Stimulated activated CD8-positive, alpha-beta memory T cell treated with anti-CD3 and anti-CD28 coated beads, Interleukin-4, amount 100 ng/mL, for 4 hours (primary cell): ENCODE measurements at places on chromosomes 11 and 22.

GRCh38 chr11:74347381-74347780 is 35.9 kb upstream of the P4HA3 start:
- DNase-seq: no peak

GRCh38 chr22:25572708-25573171 is 8.3 kb downstream of the GRK3 start:
- DNase-seq: no peak

DNA sequence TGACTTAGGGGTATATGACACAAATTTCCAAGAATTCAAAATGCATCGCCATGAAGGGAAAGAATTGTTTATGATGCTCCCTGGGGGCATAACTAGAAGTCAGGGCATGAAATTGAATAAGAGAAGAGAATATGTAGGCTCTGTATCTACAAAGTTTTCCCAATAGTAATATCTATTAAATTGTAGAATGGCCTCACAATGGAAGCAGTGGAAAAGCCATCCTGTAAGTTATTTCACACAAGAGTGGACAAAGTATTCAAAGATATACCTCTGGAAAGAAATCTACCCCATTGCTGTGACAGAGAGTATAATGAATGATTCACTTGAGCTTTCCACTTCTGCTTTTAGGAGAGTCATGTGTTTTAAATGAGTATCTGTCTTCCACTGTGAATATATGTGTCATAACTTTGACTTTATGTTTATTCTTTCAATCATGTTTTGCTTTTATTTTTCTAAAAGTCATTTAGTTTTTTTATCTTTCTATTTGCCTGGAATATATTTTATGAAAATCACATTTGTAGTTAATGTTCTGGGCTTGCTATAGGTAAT is 65.7 kb upstream of the DDI1 start:
- DNase-seq: no peak

DNA sequence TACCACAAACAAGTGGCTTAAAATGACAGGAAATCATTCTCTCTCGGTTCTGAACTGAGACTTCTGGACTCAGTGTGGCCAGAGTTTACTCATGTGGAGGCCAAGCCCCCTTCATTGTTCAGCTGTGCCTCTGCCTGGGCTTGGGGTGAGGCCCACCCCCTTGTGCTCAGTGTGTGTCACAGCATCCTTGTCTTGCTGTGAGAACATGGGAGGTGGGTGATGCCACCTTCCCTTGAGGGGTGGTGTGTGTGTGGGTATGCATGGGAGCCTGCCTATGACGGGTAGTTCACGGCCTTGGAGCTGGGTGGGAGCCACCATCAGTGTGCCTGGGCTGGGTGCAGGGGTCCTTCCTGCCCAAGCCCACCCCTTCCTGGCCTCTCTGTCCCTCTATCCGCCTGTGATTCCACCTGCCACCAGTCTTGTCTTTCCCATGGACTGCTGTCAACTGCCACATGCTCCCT is 101.7 kb downstream of the MORC2 start:
- DNase-seq: no peak

- DNase-seq: no peak
These were observed 114.4 kb downstream of the NCAM1 start for GRCh38 chr11:113075586-113076095.

GRCh38 chr11:10632483-10632882 is 61.1 kb downstream of the IRAG1 start:
- no peak for DNase-seq

DNA sequence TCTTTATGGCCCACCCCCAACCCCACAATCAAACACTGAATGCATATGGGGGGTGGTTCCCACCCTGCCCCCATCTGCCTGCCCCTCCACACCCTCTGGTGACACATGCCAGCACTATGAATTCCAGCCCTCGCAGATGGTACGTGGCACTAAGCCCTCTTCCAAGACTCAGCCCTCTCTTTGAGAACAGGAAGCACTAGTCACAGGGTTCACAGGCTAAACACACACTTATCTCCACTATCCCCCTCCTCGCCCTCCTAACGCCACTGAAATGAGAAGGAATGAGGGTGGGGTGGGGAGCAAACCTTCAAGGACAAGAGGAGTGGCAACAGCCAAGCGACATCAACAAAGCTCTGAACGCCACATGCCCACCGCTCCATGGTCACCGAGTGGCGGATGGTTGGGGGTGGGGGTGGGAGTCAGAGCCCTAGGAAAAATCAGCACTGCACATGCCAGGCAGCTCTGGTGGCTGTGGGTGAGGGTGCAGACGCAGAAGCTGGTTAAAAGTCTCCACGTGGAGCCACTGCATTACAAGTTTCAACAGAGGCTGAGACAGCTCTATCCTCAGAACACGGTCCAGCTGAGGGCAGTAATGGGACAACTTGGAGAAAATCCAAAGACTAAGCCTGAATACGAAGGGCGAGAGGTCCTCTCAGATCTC is 33.6 kb downstream of the TMEM184B start:
- no peak for DNase-seq

GRCh38 chr11:65645710-65646109 is 7.8 kb downstream of the SIPA1 start:
- DNase-seq: no peak

GRCh38 chr11:61829806-61830205 is 1.7 kb downstream of the FADS2 start:
- DNase-seq: no peak

DNA sequence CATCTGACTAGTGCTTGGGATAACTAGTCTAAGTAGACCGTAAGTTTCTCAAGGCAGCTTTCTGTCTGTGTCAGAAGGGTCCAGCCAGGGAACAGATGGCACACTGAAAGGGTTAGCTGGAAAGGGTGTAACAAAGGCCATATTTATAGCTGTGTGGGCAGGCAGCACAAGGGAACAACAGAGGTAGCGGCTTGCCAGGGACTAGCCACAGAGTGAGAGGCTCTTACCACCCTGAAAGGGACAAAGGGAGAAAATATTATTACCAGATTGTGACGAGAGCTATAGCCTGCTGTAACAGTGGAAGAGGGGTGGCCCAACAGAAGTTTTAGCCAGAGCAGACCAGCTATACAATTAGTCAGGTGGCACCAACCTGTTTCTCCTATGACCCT is 129.4 kb downstream of the CCDC34 start:
- no peak for DNase-seq

DNA sequence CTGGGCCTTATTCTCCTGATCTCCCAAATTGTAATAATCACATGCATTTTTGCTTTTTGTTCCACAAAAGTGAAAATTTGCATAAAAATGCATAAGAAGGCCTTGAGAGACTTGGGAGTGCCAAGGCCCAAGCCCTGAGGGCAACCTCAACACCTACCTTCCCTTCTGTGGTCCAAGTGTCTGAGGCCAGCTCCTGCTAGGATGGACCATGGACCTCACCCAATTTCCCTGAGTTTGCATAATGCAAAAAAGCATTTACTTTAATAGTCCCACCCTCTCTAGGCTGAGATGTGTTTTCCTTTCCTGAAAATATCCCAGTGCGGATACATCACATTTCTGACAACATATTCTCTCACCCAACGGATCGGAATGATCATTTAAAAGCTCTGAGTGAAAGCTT is 194.1 kb upstream of the TENM4 start:
- no peak for DNase-seq

GRCh38 chr22:21754523-21754922 is 18.9 kb upstream of the YPEL1 start:
- DNase-seq: no peak

GRCh38 chr11:17471501-17471900 is 5.1 kb downstream of the ABCC8 start:
- DNase-seq: no peak

GRCh38 chr11:68146010-68146540 is 24.9 kb upstream of the CHKA start:
- no peak for DNase-seq

DNA sequence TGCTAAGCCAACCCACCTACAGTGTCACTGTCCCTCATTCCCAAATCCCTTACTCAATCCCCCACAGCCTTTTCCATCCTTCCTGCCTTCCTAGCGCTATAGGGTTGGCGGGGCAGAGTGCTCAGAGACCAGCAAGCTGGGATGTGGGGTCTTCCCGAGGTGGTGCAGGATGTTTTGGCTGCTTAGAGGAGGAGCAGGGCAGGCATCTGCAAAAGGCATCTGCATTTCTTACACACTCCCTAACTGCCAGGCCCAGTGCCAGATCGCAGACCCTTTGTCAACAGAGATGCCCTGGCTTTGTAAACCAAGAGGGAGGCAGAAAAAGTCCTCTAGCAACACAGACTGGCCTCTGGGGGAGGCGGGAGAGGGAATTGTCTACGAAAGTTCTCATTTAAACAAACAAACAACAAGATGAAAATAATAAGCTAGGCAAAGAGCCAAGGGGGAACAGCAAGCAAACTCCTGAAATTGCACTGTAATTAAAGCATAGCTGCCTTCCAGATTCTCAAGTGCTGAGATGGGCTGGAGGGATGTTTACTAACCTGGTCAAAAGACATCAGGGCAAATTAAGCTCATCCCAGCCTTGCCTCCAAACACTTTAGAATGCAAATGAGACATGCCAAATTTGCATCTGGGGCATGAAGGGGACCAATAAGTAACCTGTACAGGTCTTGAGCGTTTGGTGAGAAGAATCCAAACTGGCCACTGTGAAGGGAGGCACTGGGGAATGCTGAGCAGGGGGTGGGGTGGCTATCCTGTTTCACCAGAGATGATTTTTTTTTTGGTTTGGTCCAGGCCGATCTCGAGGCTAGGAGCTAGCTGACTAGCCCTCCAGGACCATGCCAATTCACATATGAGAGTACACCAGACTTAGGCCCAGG is 38.1 kb upstream of the ADA2 start:
- DNase-seq: no peak

DNA sequence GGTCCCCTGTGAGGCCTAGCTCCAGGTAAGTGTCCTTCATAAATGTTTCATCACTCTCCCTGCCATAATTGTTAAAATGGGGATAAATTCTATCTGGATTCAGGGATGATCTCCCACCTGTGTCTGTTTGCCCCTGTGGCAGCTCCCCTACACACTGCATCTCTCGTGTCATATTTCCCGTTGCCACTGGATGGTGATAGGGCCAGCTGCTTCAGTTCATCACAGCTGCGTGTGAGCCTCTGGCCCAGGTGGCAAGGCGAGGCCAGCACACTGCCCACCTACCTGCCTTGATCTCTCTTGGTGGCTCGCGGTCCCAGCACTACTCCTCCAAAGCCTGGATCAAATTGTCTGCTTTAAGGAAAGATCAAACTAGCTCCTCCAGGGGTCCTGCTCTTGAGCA is 187.4 kb downstream of the GRIK4 start:
- DNase-seq: no peak

DNA sequence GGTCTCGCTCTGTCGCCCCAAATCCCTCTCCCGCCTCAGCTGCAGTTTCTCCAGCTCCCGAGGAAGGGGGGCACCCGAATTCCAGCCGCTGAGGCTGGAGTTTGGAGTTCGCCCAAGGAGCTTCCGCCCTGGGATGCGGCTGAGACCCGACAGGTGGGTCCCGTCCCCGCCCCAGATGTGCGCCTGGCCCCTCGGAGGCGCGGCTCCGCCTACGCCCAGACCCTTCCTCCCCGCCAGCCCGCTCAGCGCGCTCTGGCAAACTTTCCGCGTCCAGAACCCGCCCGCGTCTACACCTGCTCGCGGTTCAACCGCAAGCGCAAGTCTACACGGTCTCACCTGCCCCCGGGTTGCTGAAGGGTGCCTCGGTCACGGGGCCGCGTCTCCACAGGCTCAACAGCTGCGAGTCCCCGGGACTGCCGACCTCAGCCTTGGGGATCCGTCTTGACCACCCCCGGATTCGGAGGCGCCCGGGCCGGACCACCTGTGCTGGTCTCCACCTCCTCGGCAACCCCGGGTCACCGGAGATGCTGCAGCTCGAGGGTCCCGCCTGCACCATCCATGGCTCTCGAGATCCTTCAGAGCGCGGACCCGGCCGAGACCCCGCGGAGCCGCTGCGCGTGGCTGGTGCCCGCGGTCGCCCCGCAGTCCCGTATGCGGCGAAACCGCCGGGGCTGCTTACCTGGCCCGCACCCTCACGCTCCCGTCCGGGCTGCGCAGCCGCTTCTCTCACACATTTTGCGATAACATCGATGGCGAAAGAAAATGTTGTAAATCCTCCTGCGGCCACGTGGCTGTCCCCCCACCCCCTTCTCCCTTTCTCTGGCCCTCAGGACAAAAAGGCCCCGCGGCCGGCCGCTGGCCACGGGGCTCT is 63.6 kb downstream of the NFAM1 start:
- DNase-seq: no peak

GRCh38 chr11:14094481-14095037 is 132.0 kb downstream of the SPON1 start:
- DNase-seq: no peak

- DNase-seq: no peak
These were observed 436.3 kb downstream of the DYNC2H1 start for GRCh38 chr11:103545551-103545950.

GRCh38 chr11:78220218-78221157 is 31.8 kb downstream of the USP35 start:
- no peak for DNase-seq

GRCh38 chr22:28903080-28903479 is 19.7 kb downstream of the ZNRF3 start:
- DNase-seq: no peak

GRCh38 chr11:31810779-31811647 is at the start of gene PAX6:
PAX6 (minus strand) TSS chr11:31811322; CDS start chr11:31806411, 4,911 bp downstream.
- DNase-seq: no peak

- no peak for DNase-seq
These were observed 75.3 kb downstream of the PKNOX2 start for GRCh38 chr11:125239585-125240560.

DNA sequence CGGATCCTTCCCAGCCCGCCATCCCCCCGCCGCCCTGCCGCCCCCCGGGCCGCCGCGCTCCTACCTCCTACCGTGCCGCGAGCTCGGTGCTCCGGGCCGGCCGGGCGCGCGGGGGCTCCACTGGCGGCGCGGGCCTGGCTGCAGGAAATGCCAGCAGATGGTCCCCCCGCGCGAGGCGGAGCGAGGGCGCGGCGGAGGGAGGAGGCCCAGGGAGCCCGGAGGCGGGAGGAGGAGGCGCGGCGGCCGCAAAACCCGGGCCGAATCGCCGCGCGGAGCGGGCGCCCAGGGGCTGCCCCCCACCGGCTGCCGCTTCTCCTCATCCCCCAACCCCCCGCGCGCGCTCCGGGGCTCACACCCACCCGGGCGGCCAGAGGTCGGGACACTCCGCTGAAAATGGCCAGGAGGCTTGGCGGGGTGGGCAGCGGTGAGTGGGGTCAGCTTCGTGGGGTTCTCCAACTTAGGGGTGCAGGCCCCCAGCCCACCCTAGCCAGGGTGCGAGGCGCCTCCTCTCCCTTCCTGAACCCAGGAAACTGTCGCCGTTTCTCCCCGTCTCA is at the start of gene OSBPL5:
TSS of gene OSBPL5 (minus strand) at position 159 of the 554 bp plus-strand sequence. CDS start 36,162 bp downstream, outside the sequence.
- DNase-seq: no peak

- DNase-seq: no peak
These were observed 30.2 kb downstream of the MRTFA start for GRCh38 chr22:40606306-40606705.

GRCh38 chr11:118938491-118939403 is 13.0 kb upstream of the BCL9L start:
- no peak for DNase-seq
